NCI-H526 (cell line): ENCODE measurements at places on chromosomes 4 and X.

DNA sequence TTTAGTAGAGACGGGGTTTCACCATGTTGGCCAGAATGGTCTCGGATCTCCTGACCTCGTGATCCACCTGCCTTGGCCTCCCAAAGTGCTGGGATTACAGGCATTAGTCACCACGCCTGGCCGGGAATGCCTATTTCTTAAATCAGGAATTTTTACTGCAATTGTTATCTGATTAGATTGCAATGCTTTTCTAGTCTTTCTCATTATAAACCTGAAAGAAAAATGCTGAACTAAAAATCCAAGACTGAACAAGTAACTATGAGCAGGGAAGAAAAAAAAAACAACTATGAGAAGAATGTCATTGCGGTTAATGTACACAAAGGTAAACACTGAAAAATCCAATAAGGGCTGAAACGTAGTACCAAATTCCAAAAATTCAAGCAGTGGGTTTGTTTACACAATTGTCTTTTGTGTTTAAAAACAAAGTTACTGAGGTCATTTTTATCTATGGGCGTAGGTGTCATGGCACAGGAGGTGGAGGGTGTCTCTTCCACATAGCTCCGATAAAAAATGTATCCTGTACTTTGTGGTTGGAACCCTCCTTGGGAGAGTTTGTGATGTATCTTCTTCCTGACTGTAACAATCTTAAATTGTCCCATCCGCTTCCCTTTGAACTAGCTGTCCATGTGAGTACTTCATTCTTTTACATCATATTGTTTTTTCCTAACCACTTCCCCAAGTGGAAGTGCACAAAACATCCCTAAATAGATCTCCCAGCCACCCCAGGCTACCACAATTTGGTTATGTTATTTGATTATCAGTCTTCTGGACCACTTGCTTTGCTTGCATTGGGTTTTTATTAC is 11.1 kb upstream of the TMEM156 start:
- DNase-seq, result peak; percentile 15

DNA sequence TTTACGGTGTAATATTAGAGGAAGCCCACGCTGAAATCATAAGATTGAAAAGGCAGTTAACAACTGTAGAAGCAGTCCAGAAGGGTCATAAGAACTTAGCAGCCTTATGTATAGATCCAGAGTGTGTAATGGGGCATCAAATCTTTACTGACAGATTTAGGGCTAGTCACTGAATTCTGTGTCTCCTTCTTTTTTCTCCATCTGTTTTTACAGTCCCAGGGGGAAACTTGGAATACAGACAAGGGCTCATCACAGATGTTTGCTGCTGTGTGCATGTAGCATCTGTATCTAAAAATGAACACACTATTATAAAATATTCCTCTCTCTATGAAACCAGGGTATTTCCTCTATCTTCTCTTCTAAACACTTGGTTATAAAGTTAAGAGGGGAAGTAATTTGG is 43.9 kb downstream of the CYSLTR1 start:
- no peak for DNase-seq

DNA sequence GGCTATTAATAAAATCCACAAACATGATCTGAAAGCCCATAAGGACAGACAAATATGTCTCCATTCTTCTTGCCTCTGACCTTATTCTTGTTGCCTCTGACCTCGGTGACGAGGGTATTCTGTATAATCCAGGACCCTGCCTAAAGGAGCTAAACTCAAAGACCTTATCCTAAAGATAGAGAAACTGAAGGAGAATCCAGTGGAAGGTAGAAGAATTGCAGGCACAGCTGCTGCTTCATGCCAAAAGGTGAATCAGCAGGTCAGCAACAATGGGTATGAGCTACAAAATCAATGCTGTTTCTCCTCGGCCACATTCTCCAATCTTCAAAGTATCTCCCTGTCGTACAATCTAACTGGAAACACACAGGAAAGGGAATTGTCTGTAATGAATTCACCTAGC is 71.4 kb downstream of the INTS6L start:
- no peak for DNase-seq

GRCh38 chr4:48343551-48343950 is 2.2 kb downstream of the SLAIN2 start:
- DNase-seq, result no peak

DNA sequence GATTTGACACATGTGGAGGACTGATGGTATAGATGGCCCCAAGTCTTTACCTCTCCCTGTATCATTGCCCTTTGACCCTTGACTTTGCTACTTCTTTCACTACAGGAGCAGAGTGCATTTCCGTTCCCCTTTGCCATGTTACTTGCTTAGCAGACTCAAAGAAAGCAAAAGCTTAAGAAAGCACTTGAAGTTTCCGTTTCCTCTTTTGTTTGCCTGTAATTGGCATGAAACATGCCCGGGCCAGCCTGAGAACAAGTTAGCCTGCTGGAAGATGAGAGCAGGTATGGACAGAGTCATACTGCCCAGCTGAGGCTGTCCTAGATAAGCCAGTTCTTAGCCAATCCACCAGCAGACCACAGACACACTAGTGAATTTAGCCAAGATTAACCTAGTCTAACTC is 206.0 kb downstream of the BCOR start:
- peak; percentile 30 for DNase-seq

DNA sequence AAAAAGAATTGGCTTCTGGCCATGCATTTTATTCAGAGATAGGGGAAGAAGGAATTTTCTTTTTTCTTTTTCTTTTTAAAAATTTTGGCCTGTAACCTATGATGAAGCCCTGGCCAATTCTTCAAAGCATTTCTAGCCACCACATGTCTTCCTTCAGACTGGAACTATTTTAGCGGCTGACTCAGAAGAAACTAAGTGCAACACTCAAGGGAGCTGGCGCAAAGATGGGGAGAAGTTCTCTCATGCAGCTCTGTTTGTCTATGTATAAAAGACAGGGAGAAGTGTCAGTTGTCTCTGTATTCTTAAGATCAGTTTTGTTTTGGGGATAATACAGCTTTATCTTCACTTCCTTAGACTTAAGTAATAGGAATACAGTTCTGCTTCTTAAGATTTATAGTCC is 46.1 kb downstream of the MBNL3 start:
- DNase-seq, result no peak

- no peak for DNase-seq
Observed at GRCh38 chr4:163612762-163613161, 118.3 kb downstream of the TMA16 start.
